ENCODE measurements at places on chromosomes 7 and 10. TPM values are rescaled to one million over a fixed set of nuclear protein-coding genes. Genes with fewer than 3 reads are reported as not detected.

FGL2 gene
- not detected for total RNA-seq

SFRP5 gene
- total RNA-seq, result not detected

SPDYE6 gene
- total RNA-seq, result not detected

PNLIPRP2 gene
- not detected for total RNA-seq

IKZF1 gene
- total RNA-seq, result not detected

DKK1 gene
- total RNA-seq, result 1,187 TPM

ZNF775 gene
- 4.7 TPM for total RNA-seq

- peak; percentile 34 for DNase-seq
These were observed 176.1 kb downstream of the SGMS1 start for GRCh38 chr10:50447691-50448090.

- peak; percentile 34 for DNase-seq
These were observed 842 bp downstream of the NMT2 start for GRCh38 chr10:15167411-15168290.

GRCh38 chr10:120336911-120337540 lies 120.0 kb upstream of the PLPP4 start:
- peak; percentile 71 for DNase-seq

DNA sequence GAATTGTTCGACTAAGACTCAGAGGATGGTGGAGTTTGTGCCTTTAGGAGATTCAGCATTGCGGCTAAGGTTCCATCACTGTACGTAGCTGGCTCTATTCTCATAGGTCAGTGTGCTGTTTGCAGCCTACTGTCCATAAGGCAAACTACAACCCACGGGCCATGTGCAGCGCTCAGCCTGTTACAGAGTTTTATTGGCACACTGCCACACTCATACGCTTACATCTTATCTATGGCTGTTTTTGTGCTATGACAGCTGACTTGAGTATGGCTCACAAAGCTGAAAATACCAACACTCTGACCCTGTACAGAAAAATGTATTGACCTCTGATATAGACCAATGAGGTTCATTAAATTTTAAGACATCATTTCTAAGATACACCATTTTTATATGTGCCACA lies 114.5 kb downstream of the ARID5B start:
- no peak for DNase-seq

- no peak for DNase-seq
These were observed 270.8 kb downstream of the ELFN1 start for GRCh38 chr7:1940863-1941262.

DNA sequence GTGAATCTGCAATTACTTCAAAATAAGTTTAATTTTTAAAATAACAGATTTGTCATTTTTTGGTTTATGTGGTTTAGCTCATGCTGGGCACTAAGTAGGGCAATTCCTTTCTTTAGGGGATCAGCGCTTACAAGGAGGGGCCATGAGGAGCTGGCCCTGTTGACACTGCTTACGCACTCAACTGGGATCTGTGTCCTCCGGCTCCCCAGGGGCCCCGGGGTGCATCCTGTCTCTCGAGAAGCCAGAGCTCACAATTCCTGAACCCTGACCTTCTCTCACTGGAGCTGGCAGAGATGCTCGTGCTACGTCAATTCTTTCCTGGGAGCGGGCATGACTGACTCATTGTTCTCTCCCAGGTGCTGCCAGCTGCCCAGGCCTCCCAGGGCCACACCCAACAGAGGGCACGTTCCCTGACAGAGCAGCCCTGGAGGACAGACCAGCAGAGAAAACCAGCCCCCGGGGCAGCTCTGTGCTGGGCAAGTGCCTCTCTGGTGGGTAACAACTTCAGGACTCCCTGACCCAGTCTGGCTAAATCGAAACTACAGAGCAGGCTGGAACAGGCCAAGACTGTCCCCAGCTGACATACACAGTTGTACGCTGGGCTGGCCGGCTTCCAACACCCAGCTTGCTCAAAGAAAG lies 36.8 kb downstream of the CTBP2 start:
- DNase-seq, result peak; percentile 93
